HFF-Myc (cell line): ENCODE measurements at places on chromosomes 4 and X.
A peak's percentile ranks its signal among the peaks of the same experiment; 100 is the strongest.

DNA sequence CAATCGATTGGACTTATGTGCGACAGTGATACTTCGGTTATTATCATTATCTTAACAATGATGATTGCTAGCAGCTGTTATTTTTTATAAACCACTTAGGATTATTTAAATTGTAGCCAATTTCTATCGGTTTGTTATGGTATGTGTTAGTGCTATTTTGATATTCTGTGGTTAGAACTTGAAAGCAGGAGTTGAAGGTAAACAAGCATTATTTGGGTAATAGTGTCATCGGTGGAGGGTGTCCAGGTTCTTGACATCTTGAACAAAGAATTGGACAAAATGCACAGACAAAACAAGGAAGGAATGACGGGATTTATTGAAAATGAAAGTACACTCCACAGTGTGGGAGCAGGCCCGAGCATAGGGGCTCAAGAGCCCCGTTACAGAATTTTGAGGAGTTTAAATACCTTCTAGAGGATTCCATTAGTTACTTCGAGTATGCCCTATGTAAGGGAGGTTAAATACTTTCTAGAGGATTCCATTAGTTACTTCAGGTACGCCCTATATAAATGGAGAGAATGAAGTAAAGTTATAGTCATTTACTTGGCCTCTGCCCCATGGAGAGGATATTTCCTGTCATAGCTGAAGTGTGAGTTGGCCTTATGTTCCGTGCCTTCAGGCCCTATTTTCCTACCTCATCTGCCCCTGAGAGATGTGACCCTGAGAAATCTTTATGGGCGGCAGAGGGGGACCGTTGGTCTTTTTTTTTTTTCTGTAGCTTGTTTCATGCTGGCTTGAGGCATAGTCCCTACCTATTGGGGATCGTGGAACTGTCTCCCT lies 13.1 kb downstream of the MOB1B start:
- DNase-seq = no peak

- peak; percentile 24 for DNase-seq
These were observed 133.2 kb upstream of the ADAMTS3 start for GRCh38 chr4:72701987-72702819.

DNA sequence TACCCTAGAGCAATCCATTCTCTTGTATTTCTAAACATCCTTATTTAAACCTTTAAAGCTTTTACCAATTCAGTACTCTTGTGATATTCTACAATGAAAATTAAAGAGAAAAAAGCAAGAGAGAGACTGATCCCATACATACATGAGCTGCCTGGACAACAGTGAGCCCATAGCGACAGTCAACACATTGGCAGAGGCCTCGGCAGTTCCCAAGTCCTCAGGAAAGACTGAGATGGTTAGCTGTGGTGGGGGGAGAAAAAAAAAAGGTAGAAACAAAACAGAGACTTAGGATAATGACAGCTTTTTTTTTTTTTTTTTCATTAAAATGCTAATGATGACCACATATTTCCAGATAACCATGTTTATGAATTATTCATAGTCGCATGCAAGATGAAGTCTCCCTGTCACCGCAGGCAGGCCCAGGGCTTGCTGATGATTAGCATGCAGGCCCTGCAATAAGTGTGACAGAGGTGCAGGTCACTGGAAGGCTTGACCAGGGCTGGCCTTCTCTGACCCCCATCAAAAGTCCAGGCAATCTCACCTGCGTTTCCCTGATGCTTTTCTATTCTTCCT lies 148.8 kb downstream of the APBB2 start:
- DNase-seq = no peak

GRCh38 chr4:33334416-33334815 lies 2614.2 kb downstream of the PCDH7 start:
- DNase-seq = no peak

DNA sequence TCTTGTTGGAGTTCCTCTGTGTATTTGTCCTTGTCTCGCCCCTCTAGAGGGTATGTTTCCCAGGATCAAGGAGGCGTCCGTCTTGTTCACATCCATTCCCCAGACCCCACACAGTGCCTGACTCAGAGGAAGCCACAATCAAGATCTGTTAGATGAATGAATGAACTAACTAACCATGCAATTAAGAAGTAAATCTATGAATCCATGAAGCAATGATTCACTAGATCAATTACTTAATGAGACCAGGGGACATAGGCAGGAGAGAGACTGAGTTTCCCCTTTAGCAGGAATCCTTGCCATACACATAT lies 11.9 kb downstream of the BLOC1S4 start:
- no peak for DNase-seq

- DNase-seq = no peak
These were observed 166.4 kb downstream of the NSUN7 start for GRCh38 chr4:40916218-40916555.

GRCh38 chrX:54043056-54043455 lies 1.2 kb downstream of the PHF8 start:
- DNase-seq = no peak

DNA sequence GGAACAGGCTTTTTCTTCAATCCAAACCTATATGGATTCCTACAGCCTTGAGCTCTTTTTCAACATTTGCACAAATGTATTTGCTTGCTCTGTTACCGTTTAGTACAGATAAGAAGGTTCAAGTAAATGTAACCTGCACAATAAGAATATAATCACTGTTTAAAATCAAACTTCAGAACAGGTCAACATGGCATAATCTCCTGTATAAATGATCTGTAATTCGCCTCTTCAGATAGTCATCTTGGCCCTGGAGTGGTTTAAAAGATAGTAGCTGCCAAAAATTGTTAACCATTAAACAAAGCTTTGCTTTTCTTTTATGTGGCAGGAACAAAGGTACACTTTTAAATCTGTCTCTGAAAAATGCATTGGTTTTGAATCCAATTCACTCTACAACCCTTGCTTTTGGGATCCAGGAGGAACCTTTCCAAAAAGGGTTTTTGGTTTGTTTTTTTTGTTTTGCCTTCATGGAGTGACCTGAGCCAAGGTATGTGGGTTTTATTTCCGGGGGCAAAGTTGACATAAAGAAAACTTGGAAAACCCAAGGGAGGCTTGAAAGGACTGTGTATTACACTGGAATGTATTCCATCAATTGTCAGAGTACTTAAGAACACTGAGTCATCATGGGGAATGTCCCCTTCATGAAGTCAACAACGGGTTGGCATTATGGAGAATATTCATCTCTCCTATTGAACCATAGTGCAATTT lies 210.4 kb upstream of the HCCS start:
- no peak for DNase-seq

DNA sequence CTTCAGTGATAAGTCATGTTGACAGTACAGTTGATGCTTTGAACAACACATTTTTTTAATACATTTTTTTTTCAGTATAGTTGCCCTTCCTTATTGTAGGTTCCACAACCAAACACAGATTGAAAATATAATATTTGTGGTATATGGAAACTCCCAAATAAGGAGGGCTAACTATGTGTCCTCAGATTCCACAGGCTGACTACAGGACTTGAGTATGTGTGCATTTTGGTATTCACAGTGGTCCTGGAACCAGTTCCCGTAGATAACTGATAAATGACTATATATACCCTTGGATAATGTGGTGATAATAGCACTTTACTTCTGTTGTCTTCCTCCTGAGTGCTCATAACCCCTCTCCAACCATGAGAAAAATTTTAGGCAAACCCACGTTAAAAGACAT lies 111.6 kb upstream of the NUDT6 start:
- no peak for DNase-seq

DNA sequence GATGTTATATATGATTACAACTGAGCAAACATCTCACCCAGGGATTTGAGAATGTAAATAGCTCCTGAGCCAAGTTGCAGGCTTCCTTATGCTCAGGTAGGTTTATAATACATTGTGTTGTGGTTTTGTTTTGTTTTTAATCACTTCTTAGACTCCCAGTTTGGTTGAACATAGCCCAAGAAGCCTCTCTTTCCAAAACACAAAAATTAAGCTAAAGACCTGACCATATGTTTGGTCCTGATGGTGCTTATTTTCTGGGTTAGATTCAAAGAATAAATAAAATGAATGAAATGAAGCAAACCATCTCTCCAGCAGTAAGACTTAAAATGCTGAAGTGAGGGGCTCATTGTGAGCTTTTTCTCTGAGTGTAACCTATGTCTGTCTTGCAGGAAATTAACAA lies 93.5 kb downstream of the GRXCR1 start:
- DNase-seq = no peak

GRCh38 chrX:12657881-12658280 lies 133.3 kb upstream of the PRPS2 start:
- DNase-seq = no peak
